ENCODE measurements at places on chromosomes 3 and 15. TPM values are rescaled to one million over a fixed set of nuclear protein-coding genes. Genes with fewer than 3 reads are reported as not detected.

The EPHA6 gene
- not detected for total RNA-seq

The ZNF860 gene
- total RNA-seq, result 1.2 TPM

The ARHGEF26 gene
- 109 TPM for total RNA-seq

The AMT gene
- 13.9 TPM for total RNA-seq

The SLC30A4 gene
- total RNA-seq, result 4.2 TPM

The ZNF501 gene
- 3.1 TPM for total RNA-seq

The ACKR2 gene
- 3.3 TPM for total RNA-seq

The PXYLP1 gene
- 6.5 TPM for total RNA-seq

The WDR93 gene
- total RNA-seq, result 1.7 TPM

The LIPH gene
- 29.2 TPM for total RNA-seq

The TRIM42 gene
- total RNA-seq, result not detected

DNA sequence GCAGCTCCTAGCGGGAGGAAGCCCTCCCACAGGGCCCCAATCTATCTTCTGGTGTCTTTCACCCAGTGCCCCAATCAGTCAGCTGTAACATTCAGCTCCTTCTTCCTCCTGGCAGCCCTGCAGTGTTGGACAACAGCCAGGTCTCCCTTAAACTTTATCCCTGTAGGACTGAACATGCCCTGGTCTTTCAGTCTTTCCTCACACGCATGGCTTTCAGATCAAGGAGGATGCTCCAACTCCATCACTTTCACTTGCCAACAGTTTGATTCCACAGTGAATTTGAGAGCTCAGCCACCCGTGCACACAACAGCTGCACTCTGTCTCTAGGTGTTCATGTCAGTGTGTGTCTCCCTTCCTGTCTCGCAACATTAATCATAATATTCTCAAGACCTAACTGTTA is 28.5 kb upstream of the LRRC34 start:
- H3K27me3 ChIP-seq, result no peaks in the 10 kb centered on the region
- H3K4me1 ChIP-seq, result no peaks in the 10 kb centered on the region
- H3K27ac ChIP-seq, result no peak overlapping the region
- H3K4me3 ChIP-seq, result no peak overlapping the region
- no peaks in the 10 kb centered on the region for H3K36me3 ChIP-seq
- DNase-seq, result no peak

GRCh38 chr3:25594007-25594502 is 70.7 kb downstream of the TOP2B start:
- H3K27ac ChIP-seq, result no peak overlapping the region
- no peak overlapping the region for H3K4me3 ChIP-seq
- H3K27me3 ChIP-seq, result no peaks in the 10 kb centered on the region
- DNase-seq, result no peak
- peaks cover 3% of the 10 kb centered on the region for H3K36me3 ChIP-seq

GRCh38 chr3:77825001-77825827 is 785.3 kb downstream of the ROBO2 start:
- H3K27ac ChIP-seq, result no peak overlapping the region
- no peaks in the 10 kb centered on the region for H3K4me1 ChIP-seq
- no peak overlapping the region for H3K4me3 ChIP-seq
- H3K27me3 ChIP-seq, result no peaks in the 10 kb centered on the region

DNA sequence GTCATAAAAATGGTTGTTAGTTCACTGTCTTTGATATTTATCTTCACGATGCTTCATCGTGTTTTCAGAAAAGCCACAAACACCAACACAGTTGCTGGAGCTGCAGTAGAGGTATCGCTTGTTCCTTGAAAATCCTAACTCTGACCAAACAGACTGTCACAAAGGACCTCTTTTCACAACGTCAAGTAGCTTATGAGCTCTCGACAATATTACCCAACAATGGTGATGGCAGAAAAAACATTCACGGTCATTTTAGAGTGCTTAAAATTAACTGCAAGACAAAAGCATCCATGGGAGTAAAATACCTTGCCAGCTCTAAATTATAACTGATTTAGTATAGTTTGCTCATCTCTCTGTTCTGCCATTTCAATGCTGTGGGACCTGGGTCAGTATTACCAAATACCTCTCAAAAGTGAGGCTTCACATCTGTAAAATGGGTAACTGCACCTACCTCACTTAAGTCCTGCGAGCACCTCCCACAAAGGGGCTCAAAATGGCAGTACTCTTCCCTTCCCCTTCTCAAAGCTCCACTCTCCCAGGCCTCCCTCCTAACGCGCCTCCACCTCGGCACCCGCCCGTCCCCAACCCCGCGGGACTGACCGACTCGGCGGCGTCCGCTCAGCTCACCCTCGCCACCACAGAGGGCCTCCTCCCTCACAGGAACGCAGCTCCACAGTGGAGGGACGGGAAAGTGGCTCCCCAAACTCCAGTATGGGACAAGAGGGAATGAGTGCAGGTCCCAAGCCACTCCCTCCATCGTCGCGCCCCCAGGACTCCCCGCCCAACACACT is 546 bp downstream of the TRIM59 start:
- peak overlapping the region; percentile 22 for H3K4me3 ChIP-seq
- H3K27ac ChIP-seq, result peak overlapping the region; percentile 58
- H3K27me3 ChIP-seq, result no peaks in the 10 kb centered on the region
- H3K4me1 ChIP-seq, result peaks cover 11% of the 10 kb centered on the region

DNA sequence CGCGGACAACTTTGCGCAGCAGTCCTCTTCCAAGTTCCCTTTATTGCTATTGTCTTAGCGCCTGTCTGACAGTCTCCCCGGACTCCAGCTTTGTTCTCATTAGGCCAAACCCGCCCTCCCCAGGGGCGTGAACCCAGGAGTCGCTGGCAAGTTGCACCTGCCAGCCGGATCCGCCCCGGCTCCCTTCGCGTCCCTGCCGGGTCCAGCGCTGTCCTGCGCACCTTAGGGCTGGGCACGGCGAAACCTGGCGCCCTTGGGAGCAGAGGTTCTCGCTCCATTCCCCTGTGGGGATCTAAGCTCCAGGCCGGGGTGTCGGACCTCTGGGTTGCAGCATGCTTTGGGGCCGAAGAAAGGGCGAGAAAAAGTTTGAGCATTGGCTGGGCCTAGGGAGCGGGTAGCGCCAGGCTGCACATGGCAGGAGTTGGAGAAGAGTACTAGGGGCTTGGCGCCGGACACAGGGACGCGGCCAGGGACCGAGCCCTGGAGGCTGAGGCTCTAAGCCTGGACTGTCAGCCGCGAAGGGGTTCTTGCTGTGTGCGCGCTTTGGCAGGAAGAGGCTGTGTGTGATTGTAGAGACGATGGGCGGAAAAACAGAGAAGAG is 335.1 kb upstream of the THRB start:
- peaks cover 15% of the 10 kb centered on the region for H3K4me1 ChIP-seq
- peak overlapping the region; percentile 49 for H3K4me3 ChIP-seq

- no peak for DNase-seq
- peaks cover 8% of the 10 kb centered on the region for H3K4me1 ChIP-seq
- H3K36me3 ChIP-seq, result no peaks in the 10 kb centered on the region
- H3K27me3 ChIP-seq, result no peaks in the 10 kb centered on the region
- H3K4me3 ChIP-seq, result no peak overlapping the region
Observed at GRCh38 chr3:143839980-143840379, 8.3 kb downstream of the SLC9A9 start.

DNA sequence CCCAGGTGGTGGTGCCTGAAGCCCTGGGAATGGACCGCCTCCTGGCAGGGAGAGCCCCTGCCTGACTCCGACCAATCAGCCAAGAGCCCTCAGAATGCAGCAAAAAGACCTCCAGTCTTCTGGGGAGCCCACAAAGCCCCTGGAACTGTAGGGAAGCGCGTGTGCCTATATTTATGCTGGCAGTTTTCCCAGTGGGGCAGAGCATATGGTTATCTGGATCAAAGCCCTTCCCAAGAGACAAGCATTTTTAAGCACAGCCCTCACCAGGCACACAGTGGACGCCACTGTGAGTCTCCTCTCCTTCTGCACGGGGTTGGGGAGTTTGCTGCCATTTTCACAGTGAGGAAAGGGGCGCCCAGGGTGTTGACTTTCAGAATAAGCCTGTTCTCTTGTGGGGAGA is 80.9 kb upstream of the RPL32 start:
- DNase-seq, result no peak
- peaks cover 93% of the 10 kb centered on the region for H3K36me3 ChIP-seq
- H3K4me3 ChIP-seq, result no peak overlapping the region
- no peaks in the 10 kb centered on the region for H3K27me3 ChIP-seq

DNA sequence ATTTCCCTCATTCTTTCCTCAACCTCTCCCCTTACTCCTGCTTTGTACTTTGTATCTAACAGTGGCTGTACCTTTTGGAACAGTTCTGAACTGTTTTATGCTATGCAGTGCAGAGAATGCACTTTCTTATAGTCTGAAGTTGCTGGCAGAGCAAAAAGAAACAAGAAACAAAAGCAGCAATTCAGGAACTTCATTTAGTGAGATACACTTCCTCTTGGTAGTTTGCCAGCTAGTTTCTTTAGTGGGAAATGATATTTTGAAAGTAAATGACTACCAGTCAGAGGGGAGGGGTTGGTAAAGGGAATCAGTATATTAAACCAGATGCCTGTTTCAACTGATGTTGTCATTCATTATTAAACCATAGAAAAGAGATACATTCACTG is 55.0 kb upstream of the CHD2 start:
- no peaks in the 10 kb centered on the region for H3K36me3 ChIP-seq
- peaks cover 20% of the 10 kb centered on the region for H3K4me1 ChIP-seq
- DNase-seq, result no peak

- no peak overlapping the region for H3K27ac ChIP-seq
- H3K4me1 ChIP-seq, result no peaks in the 10 kb centered on the region
- H3K4me3 ChIP-seq, result no peak overlapping the region
- H3K27me3 ChIP-seq, result no peaks in the 10 kb centered on the region
- DNase-seq, result peak; percentile 33
- H3K36me3 ChIP-seq, result no peaks in the 10 kb centered on the region
Observed at GRCh38 chr15:59501597-59501996, 63.6 kb downstream of the FAM81A start.

DNA sequence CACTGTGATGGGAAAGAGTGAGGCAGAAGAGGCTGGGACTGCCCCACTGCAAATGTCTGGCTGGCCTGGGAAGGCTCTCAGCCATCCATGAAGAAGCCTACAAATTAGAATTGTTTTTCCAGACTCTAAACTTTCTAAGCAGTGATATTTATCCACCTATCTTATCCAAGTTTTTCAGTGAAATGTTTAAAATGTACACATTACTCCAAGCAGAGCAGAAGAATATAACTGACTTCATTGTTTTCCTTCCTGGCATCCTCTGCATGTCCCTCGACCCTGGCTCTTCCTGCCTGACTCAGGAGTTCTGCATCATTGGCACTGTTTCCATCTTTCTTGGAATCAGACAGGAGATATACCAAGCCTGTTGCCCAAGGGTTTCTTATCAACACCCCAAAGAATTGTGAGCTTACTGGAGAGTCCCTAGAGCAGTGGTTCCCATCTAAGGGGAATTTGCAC is 401.5 kb upstream of the PROK2 start:
- H3K4me1 ChIP-seq, result no peaks in the 10 kb centered on the region
- H3K36me3 ChIP-seq, result no peaks in the 10 kb centered on the region
- H3K4me3 ChIP-seq, result no peak overlapping the region
- H3K27me3 ChIP-seq, result no peaks in the 10 kb centered on the region
- H3K27ac ChIP-seq, result no peak overlapping the region
- DNase-seq, result no peak

- DNase-seq, result no peak
- no peaks in the 10 kb centered on the region for H3K27me3 ChIP-seq
- H3K36me3 ChIP-seq, result no peaks in the 10 kb centered on the region
- no peak overlapping the region for H3K27ac ChIP-seq
- no peak overlapping the region for H3K4me3 ChIP-seq
- no peaks in the 10 kb centered on the region for H3K4me1 ChIP-seq
Observed at GRCh38 chr3:186879781-186880180, 37.3 kb downstream of the ADIPOQ start.

DNA sequence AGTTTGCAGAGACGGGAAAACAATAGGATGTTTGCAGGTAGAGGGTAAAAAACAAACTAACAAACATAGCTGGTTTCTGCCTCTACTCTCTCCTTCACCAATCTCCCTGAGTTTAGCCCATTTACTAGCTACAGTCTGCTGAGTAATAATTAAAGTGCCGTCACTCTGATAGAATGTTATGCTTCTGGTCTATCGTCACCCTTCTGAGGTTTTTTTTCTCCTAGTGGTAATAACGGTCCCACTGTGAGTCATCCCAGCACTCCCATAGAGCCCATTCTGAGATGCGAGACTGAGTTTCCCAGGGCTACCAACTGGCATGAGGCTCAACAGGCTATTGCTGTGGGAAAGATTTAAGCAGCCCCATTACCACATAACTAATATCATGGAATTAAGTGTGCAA is 56.4 kb downstream of the PLAAT1 start:
- DNase-seq, result no peak
- no peaks in the 10 kb centered on the region for H3K4me1 ChIP-seq
- no peaks in the 10 kb centered on the region for H3K27me3 ChIP-seq

- no peak for DNase-seq
- H3K27me3 ChIP-seq, result no peaks in the 10 kb centered on the region
- H3K27ac ChIP-seq, result no peak overlapping the region
- H3K4me3 ChIP-seq, result no peak overlapping the region
- H3K4me1 ChIP-seq, result peaks cover 9% of the 10 kb centered on the region
- H3K36me3 ChIP-seq, result no peaks in the 10 kb centered on the region
Observed at GRCh38 chr15:74535388-74536084, 5.5 kb upstream of the ARID3B start.

- no peak overlapping the region for H3K27ac ChIP-seq
- H3K36me3 ChIP-seq, result no peaks in the 10 kb centered on the region
- H3K27me3 ChIP-seq, result no peaks in the 10 kb centered on the region
- H3K4me3 ChIP-seq, result no peak overlapping the region
- DNase-seq, result no peak
Observed at GRCh38 chr15:32982001-32982400, 212.5 kb downstream of the FMN1 start.

DNA sequence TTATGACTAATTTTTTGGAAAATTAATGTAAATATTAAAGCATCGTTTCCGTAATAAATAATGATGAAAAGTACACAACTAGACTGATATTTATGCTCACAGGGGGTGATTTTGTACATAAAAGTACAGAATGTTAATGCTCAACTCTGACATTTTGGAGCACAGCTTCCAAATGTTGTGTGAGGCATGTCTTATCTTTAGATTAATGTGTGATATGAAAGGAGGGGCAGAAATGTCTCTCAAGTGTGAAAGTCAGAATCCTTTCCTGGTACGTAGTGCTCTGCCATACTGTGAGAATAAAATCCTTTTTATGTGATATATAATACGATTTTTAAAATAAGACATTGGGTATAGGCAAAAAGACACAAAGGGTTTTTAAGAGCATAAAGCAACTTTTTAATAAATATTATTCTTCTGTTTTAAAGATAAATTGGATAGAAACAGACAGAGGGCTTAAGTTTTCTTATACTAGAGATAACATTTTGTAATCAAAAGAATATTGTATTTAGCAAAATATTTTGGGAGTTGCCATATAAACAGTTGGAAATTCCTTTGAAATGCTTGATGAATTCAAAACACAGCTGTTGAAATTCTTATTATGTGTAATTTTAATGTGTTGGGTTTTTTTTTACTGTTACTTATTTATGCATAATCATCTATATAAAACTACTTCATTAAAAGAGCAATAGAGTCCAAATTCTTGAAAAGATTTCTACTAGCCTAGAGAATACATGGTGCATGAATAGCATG is 389.7 kb downstream of the RAP2B start:
- no peak for DNase-seq
- no peak overlapping the region for H3K4me3 ChIP-seq
- H3K36me3 ChIP-seq, result no peaks in the 10 kb centered on the region
- no peaks in the 10 kb centered on the region for H3K27me3 ChIP-seq
- H3K4me1 ChIP-seq, result no peaks in the 10 kb centered on the region

All from upper lobe of left lung (tissue), 6 donors.